NCI-H82 (cell line): ENCODE measurements at places on chromosomes 7 and 10.

- no peak for DNase-seq
Measured at GRCh38 chr7:117157241-117158209, 165.3 kb downstream of the WNT2 start.

DNA sequence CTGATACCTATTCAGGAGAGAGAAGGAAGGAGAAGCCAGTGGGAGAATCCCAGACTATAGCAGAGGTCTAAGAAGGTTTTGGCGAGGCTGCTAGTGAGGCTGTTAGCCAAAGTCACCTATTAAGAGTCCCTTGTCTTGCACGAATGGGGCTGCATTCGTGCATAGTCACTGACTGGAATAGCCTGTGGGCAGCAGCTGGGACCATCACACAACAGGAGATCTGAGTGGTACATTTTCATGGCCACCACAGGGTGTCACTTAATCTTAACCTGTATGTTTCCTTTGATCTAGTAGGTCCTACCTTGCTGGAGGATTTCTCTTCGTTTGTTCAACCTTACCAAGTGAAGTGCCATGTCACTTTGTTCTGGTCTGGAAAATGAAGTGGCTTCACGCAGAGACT is 319.9 kb downstream of the BMPER start:
- no peak for DNase-seq

- DNase-seq = peak; percentile 23
Measured at GRCh38 chr10:52951824-52952223, 179.2 kb upstream of the MBL2 start.

DNA sequence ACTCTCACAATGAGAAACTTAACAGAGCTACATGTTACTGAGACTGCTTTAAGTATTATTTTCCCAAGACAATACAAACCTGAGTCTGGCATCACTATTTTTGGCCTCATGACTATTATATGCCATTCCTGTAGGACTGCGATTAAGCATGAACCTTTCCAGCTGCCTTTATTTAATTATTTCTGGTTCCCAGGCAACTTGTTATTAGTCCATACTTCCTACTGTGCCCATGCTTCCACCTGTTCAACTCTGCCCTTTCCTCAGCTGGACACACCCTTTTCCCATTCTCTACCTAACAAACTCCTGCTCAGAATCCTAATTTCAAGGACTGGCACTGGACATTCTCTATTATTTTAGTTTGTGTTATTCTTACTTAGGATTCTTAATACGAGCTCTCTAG is 8.1 kb upstream of the CROT start:
- no peak for DNase-seq

DNA sequence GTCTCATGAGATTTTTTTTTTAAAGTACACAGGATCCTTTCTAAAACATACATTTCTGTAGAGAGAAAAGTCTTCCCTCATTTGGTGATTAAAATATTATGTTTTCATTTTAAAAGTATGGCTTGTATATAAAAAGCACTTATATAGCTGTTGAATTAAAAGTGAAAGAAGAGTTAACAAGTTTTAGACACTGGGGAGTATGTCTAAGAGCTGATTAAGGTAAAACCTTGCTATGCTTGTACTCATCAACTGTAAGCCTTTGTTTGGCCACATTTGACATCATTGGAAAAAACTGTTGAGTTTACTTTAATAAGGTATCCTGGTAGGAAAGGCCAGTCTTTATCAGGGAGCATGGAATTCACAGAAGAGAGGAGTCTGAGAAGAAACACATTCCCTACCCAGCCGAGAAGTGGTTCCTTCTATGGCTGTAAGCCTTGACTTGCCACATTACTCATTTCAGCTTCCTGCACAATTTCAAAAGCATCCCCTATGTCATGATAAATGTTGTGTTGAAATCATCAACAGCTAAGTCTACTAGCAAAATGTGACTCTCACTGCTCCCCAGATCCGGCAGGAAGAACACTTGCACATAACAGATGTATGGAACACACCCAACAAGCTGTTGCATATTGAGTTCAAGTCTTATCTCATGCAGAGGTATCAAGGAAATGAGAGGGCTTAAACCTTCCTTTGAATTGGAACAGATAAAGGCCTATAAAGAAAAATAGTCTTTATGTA is 171.8 kb upstream of the CDK1 start:
- no peak for DNase-seq

GRCh38 chr10:50395271-50395670 is 144.0 kb upstream of the ASAH2 start:
- peak; percentile 4 for DNase-seq

DNA sequence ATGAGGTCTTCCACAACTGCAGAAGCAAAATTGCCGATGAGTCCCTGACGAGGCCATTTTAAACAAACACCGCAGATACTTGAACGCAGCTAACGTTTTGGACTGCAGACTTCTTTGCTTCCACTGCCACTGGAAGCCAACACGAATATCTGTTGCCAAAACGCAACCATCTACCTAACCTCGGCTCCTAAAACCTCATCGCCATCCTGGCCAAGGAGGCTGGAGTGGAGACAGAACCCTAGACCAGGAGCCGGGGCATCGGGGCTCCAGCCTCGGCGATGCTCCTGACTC is 493 bp downstream of the WDR91 start:
- no peak for DNase-seq

DNA sequence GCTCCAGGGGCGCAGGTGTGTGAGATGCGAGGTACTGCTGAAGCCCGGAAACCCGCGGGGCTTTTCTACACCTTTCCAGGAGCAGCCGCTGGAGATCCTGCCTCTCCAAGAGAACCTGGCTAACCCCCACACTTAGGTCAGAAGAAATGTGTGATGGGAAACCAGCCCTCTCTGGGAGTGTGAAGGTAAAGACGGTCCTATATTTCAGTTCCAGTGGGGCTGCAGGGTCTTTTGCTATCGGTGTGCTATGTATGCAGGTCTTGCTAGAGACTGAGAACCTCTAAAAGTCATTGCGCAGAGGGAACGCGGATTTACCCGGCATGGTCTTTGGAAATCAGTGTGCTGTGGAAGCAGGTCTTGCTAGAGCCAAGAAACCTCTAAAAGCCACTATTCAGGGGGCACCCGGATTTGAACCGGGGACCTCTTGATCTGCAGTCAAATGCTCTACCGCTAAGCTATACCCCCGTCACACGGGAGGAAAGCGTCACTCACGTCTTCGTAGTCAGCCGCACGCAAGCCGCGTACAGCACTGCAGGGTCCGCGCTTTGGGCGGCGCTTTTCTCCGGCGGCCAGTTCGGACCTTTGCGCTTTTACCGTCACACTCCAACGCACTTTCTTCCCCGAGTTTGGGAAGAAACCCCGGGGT is 46.0 kb downstream of the ZNF777 start:
- DNase-seq = no peak

- DNase-seq = peak; percentile 20
Measured at GRCh38 chr7:112566442-112567324, 85.9 kb downstream of the LSMEM1 start.

DNA sequence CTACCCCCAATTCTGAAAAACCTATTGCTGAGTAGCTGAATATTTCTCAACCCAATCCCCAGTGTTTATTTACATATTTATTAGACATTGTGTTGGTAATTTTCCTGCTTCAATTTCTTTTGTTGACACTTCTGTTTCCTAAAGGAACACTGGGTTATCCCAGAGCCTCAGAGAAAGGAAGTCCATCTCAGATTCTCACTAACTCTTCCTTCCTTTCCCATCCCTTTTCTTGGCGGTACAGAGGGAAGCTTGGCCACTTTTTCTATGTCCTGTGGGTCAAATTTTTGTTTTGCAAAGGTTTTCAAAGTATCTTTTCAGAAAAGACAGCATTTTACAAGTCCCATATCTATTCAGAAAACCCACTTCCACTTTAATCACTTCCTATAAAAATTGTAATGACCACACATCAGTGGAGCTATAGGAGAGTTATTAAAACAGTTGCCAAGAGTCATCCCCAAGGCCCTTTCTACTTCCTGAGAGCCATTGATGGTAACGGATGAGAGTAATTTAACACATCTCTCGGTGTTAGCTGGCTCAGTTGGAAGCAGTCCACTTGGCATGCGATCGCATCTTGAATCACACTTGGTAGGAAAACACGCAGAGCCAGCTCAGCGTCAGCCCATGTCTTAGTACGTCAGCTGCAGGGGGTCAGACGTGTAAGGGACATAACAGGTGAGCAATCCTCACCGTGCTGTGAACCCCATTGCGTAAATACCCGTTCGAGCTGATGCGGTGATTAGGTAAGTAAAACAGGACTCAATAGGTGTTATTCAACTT is 231.1 kb upstream of the ADARB2 start:
- DNase-seq = no peak

DNA sequence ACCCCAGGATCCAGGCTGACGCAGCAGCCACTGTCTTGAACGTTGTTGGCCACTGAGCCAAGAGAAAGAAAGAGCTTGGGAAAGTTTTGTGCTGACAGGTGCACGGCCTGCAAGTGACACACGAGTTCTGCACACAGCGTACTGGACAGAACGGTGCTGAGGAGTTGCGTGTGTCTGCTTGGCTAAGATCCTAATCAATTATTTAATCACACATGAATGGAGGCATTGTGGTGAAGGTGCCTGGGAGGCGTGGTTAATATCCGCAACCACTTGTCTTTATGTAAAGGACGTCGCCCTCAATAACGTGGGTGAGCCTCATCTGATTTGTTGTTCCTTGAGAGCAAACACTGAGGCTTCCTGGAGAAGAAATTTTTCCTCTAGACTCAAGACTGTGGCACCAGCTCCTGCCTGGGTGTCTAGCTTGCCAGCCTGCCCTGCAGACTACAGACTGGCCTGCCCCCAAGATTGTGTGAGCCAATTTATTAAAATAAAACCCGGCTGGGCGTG is 16.6 kb upstream of the GNA12 start:
- no peak for DNase-seq

DNA sequence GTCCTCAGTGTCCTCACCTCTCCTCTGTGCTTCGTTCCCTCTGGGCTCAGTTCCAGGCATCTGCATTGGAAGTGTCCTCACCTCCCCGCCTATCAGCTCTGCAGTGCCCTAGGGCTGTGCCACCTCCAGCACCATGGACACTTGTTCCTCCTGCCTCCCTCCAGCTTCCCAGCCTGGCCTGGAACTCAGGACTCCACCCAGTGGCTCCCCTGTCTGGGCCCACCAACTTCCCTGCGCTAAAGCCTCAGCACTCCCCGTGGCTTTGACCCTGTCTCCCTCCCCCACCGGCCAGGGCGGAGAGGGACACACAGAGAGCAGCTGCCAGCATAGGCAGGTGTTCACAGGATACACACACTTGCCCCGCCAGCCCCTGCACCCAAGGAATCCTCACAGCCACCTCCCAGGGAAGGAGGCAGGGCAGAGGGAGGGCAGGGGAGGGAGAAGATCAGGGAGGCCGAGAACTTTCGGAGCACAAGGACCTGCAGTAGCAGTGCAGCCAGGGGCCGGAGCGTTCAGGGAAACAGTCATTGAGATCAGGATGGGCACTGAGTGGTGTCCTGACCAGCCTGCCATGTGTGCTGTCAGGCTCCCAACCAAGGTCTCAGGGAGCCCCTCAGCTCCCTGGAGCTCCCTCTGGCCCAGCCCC is 31.3 kb downstream of the ANXA8 start:
- DNase-seq = peak; percentile 56

- DNase-seq = no peak
Measured at GRCh38 chr10:102537367-102537766, 33.6 kb downstream of the SUFU start.

DNA sequence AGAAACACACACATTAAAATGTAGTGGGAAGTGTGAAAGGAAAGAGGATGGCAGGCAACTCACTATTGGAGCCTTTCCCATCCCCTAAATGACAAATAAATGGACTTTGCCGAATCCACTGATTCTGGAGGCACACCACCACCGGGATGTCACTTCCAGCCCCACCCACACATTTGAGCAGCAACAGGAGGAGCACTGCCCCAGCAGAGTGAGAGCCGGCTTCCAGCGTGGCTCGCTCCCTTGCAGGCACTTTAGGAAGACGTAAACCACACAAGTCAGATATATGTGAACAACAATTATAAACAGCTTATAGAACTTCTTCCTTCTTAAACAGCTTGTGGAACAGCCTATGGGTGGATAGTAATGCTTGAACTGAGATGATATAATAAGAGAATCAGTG is 191.0 kb downstream of the DGKI start:
- no peak for DNase-seq

DNA sequence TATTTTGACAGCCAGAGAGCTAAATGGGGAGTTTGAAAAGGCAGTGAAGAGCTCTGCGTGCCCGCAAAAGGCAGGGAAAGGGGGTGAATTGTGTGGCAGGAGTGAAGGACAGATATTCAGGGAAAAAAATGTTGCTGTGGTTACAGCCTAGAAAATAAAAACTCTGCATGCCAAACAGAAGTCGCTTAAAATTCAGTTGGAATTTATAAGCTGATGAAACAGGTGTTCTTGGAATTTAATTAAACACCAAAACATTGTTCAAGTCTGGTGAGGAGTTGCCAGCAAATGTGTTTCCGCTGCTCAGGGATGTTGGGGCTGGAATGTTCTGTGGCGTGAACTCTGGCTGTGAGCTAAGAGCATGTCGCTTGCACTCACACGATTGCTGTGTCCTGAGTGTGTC is 169.3 kb downstream of the ADRA2A start:
- no peak for DNase-seq

DNA sequence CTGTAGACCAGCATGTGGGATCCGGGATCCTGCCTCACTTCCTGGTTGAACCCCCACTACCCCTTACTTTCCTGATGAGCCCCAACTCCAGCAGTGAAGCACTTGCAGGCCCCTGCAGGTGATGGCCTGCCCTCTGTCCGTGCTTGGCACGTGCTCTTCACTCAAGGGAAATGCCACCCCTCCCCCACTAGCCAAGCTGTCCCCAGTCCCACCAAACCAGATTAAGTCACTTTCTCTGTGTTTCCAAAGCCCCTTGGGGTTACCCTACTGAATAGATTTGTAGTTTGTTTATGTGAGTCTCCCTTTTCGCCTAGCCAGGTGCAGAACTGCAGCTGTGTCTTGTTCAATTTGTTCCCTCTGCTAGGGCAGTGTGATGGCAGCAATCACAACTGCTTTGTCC is 121.7 kb downstream of the WDFY4 start:
- DNase-seq = peak; percentile 45

DNA sequence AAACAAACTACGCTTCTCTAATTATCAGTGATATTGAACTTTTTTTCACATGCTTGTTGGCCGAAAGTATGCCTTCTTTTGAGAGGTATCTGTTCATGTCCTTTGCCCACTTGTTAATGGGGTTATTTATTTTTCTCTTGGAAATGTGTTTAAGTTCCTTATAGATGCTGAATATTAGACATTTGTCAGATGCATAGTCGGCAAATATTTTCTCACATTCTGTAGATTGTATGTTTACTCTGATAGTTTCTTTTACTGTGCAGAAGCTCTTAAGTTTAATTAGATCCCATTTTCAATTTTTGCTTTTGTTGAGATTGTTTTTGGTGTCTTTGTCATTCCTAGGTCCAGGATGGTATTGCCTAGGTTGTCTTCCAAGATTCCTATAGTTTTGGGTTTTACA is 73.2 kb downstream of the CABCOCO1 start:
- no peak for DNase-seq

- peak; percentile 6 for DNase-seq
Measured at GRCh38 chr7:45646996-45647825, 73.0 kb downstream of the ADCY1 start.
